Karpas-422 (cell line): ENCODE measurements at places on chromosomes 1 and 21. TPM values are rescaled to one million over a fixed set of nuclear protein-coding genes. Genes with fewer than 3 reads are reported as not detected.

DNA sequence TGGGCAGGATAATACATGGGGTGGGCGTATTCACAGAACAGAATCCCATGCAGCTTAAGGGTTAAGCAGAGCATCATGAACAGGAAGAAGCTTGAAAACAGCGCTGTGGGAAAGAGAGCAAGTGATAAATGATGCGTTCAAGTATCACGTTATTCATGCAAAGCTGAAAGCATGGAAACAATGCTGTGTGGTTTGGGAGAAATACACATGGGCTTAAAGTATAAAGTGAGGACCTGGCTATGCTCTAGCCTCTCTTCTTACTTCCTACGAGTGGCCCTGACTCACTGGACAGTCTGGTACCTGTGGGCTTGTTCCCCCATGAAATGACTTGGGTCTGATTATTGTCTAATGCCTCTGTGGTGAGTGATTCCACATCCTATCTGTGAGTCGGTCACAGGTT lies 25.7 kb downstream of the TMPRSS2 start:
- DNase-seq = no peak

DNA sequence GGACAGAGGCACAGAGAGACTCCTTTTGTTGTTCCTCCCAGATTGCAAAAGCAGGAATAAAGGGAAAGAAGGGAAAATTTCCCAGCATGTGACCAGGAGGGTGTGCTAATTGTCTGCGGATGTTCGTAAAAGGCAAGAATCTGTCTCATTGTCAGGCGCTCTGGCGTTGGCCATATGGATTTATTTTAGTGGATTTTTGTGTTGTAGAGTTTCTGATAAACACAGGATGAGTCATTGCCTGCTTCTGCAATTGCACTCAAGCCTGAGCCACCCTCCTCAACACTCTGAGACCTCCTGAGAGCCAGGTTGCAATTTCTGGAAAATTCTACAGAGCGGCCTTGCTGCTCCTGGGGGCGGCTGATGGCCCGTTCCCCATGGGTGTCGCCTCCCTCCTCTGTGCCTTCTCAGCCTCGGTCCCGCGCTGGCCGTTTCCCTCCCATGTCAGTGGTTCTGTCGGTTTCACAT lies 227.7 kb downstream of the KAZN start:
- no peak for DNase-seq

DNA sequence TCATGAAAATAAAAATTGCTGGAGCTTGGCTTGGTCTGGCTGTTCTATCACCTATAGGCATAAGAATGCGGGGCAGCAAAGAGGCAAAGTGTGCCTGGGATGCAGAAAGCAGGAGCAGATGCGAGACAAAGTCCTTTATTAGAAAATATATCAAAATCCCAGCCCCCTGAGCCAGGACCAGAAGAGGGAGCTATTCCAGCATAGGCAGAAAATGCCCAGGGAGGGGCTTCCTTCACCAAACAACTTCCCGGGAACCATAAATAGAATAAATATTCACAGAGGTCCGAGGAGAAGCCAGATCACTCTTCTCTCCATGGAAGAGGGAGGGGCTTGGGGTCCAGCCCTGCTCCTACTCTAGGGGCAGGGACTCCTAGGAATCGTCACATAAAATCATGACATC lies 5.0 kb downstream of the PPOX start:
- no peak for DNase-seq

DNA sequence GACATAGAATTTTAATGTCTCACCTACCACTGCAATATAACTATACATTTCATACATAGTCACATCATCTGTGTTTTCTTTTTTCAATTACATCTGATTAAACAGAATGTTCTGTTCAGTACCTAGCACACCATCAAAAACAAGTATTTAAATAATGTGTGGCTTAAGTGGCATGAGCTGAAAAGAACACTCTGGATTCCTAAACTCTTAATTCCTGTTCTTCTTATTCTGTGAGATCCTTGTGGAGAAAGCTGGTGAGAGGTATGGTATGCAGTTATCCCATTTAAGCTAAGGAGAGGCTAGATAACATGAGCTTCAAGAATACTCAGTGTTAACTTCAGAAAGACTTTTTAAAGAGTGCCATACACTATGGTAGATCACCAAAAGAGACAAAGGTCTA lies 5.5 kb downstream of the TP53BP2 start:
- no peak for DNase-seq

DNA sequence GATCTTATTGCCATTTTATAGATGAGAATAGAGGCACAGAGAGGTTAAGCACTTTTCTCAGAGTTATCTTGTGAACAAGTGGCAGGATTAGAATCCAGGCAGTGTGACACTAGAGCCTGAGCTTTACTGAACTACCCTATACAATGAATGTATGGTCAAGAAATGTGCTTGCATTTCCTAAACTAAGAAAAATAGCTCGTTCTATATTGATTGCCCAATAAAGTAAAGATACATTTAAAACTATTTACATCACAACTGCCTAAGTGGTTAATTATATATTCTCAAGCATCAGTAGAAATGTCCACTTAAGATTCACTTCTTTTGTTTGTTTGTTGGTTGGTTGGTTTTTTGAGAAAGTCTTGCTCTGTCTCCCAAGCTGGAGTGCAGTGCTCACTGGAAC lies 91.6 kb downstream of the ZFYVE9 start:
- no peak for DNase-seq

- DNase-seq = no peak
Observed at GRCh38 chr21:27647401-27647800, 680.5 kb upstream of the ADAMTS5 start.

DNA sequence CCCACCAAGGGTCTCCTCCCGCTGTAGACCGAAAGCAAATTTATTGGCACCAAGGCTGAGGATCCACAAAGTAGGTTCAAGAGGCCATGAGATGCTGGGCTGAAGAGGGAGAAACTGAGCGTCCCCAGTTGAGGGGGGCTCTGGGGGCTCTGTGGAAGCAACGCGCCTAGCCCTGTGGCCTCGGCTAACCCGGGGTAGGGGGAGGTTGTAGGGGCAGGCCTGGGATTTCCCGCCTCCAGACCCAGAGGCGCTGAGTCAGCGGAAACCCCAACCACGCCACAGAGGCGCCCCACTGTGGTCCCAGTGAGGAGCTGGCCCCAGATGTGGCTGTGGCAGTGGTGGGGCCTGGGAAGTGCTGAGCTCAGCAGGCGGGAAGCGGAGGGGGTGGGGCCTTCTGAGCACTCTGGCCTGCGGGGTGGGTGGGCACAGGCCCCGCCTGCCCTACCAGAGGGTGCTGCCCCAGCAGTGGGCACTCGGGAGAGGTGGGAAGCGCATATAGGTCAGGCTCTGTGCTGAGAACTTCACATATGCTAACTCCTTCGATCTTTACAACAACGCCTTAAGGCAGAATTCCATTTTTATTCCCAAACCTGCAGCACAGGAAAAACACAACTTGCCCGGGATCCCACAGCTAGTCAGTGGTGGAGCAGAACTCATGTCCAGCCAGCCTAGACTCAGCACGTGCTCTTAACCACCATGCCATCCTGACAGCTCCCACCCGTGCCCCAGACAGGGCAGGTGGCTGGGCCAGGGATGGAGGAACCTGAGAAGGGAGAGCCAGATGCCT lies 1.5 kb upstream of the COL16A1 start:
- peak; percentile 75 for DNase-seq

DNA sequence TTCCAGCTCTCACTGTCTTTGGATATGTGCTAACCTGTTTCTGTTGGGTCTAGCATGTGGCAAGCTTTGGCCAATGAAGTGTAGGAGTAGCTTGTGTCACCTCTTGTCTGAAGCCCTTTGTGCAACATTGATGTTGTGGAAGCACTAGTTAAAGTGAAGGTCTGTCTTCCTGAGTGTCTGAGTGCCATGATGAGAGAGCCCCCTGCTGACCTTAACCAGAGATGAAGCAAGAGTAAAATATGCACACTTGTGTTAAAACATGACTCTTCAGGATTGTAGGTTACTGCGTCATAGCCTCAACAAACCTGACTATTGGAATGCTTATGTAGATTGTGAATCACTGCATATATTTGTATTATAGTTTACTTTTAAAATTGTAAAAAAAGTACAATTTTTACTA lies 103.7 kb downstream of the NCAM2 start:
- DNase-seq = peak; percentile 60

GRCh38 chr1:36174713-36175112 lies 18.8 kb downstream of the MAP7D1 start:
- DNase-seq = no peak

DNA sequence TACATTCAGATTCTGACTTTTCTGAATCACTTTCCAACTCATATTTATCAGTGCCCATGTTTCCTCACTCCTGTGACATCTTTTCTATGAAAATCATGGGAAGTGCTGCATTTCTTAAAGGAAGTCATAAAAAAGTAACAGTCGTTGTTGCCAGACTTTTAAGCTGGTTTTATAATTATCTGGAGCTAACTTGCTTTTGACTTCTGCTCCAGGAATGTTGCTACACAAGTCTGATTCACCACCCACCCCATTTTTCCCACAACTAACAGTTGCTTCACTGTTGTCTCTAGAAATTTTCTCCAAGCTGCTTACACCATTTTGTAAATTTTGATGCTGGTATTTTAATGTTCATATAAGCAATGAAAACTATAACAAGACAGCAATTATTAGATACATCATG lies 12.2 kb downstream of the FCRLB start:
- DNase-seq = peak; percentile 47

DNA sequence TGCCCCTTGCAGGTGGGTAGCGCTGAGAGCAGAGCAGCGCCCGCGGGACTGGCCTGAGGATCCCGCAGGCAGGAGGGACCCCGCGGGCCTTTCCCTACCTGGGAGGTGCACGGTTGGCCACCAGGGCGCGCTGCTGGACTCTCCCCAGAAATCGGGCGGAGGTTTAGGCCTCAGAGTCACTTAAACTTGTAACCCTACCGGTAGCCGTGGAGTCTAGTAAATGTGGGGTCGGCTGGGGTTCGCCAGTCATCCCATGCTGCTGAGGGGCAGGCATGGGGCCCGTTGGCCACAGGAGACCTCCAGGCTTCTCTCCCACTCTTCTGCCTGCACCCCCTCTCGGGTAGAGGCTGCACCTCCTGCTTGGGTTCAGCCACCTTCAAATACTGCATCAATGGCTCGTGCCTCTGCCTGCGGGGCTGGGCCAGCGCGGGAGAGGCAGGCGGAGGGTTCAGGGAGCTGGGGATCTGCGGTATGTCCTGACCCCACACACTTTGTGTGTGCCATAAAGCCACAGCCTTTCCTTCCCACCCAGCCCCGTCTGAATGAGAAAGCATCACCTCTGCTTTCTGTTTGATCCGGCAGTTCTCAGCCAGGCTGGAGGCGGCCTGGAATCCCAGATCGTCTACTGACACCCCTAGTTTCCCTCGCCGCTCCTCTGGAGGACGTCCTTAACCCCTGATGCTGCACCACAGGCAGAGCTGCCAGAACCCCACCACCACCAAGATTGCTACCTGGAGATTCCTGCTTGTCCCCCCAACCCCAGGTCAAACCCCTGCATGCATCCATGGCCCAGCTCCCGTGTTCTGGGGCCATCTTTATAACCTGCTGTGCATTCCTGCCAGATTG lies 12.3 kb upstream of the GSTM4 start:
- DNase-seq = peak; percentile 94

DNA sequence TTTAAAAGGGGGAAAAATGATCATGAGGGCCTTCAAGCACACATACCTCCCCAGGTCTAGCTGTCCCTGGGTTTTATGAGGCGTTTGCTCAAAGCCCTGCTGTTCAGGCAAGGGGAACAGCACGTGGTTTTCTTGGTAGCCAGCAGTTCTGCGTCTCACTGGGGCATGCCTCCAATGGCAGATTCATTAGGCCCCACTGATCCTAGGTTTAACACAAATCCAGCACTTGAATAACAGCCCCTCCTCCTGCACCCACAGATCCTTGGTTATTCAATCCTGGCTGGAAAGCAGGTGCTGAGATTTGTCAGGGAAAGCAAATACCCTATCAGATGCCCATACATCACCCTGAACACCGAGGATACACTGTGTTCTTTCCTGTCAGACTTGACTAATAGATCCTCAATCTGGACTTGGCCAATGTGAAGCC lies 106.4 kb downstream of the ZC3H11B start:
- DNase-seq = no peak

Gene TMPRSS2
- total RNA-seq = not detected in 2 replicates

Gene TNFSF18
- not detected in 2 replicates for total RNA-seq

Gene SPRR2F
- not detected in 2 replicates for total RNA-seq

Gene HOOK1
- total RNA-seq = not detected in 2 replicates

Gene PLEKHN1
- total RNA-seq = 0.72 TPM in 1 of 2 replicates, not detected in the other

Gene S100A7A
- not detected in 2 replicates for total RNA-seq

Gene S100A14
- total RNA-seq = not detected in 2 replicates
